ENCODE measurements at places on chromosomes 5 and 9.

DNA sequence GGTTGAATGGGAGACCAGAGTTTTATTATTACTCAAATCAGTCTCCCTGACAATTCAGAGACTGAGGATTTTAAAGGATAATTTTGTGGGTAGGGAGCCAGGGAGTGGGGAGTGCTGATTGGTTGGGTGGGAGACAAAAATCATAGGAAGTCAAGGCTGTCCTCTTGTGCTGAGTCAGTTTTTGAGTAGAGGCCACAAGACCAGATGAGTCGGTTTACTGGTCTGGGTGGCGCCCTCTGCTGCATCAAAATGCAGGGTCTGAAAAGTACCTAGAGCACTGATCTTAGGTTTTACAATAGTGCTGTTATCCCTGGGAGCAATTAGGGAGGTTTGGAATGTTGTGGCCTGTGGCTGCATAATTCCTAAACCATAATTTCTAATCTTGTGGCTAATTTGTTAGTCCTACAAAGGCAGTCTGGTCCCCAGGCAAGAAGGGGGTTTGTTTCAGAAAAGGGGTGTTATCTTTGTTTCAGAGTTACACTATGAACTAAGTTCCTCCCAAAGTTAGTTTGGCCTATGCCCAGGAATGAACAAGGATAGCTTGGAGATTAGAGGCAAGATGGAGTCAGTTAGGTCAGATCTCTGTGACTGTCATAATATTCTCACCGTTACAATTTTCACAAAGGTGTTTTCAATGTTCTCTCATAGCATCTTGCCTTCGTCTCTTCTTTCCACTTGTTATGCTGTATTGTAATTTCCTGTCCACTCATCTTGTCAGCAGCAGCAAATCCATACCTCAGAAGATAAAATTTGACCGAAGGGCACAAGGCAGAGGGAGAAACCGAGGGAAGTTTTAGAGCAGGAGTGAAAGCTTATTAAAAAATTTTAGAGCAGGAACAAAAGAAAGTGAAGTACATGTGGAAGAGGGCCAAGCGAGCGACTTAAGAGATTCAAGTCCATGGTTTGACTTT lies 59.2 kb upstream of the CLINT1 start:
- peak overlapping the region; percentile 74 for H3K27ac ChIP-seq
- no peak for DNase-seq
- H3K36me3 ChIP-seq, result no peaks in the 10 kb centered on the region
- no peak overlapping the region for H3K4me3 ChIP-seq

DNA sequence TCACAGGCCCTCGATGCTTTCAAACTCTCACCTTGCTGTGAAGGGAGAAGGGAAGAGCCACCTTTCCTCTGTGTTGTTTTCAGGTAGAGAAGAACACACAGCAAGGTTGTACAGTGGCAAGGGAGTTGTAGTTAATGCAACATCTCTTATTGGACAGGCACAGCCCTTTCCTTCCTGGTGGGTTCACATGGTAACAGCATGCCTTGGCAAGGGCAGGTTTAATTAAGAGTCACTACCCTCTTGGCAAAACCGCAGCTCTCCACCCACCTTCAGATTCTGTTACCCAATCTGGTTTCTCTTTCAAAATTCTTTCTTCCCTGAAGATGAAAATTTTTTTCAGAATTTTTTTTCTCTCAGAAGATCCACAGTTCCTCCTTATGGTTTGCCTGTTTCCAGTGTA lies 253.1 kb downstream of the TLR4 start:
- no peak overlapping the region for H3K4me3 ChIP-seq
- DNase-seq, result no peak
- no peaks in the 10 kb centered on the region for H3K27me3 ChIP-seq
- H3K27ac ChIP-seq, result no peak overlapping the region
- peaks cover 2% of the 10 kb centered on the region for H3K4me1 ChIP-seq

GRCh38 chr5:165334201-165334600 lies 1828.8 kb downstream of the MAT2B start:
- no peak overlapping the region for H3K27ac ChIP-seq
- no peak for DNase-seq
- no peak overlapping the region for H3K4me3 ChIP-seq
- no peaks in the 10 kb centered on the region for H3K27me3 ChIP-seq
- H3K36me3 ChIP-seq, result no peaks in the 10 kb centered on the region

DNA sequence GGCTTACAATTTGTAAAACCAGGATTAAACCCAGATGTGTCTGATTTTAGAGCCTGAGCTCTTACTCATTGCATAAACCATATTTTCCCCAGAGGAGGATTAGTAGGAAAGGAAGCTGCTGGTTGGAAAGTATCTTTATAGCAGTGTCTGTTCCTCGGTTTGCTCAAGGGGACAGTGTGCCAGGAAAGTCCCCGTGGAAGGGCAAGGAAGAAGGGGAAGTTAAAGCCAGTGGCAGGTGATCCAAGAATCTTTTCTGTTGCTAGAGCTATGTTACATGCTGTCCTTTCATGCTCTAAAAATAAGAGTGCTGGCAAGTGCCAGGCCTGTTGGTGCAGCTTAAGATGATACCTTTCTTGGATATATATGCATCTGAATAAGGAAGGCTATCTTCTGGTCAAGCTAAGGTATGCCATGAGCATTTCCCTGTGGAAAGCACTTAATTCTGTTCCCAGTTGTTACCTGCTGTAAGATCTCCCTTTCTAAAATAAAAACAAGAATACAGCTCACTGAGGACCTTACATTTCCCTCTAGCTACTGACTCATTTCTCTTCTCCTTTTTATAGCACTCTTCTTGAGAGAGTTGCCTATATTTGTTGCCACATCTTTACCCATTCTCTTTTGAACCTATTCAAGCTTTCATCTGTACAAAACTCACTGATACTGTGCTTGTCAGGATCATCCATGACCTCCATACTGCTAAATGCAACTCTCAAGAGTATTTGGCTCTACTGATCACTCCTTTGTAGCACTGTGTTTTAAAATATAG lies 8.0 kb downstream of the PDCD1LG2 start:
- no peaks in the 10 kb centered on the region for H3K36me3 ChIP-seq
- H3K4me3 ChIP-seq, result no peak overlapping the region
- H3K4me1 ChIP-seq, result peaks cover 22% of the 10 kb centered on the region

- DNase-seq, result no peak
- no peaks in the 10 kb centered on the region for H3K27me3 ChIP-seq
- no peak overlapping the region for H3K4me3 ChIP-seq
- no peaks in the 10 kb centered on the region for H3K36me3 ChIP-seq
These were observed 35.2 kb downstream of the MARCHF11 start for GRCh38 chr5:16144416-16144815.

- H3K4me1 ChIP-seq, result peaks cover 75% of the 10 kb centered on the region
- H3K27me3 ChIP-seq, result no peaks in the 10 kb centered on the region
- H3K27ac ChIP-seq, result no peak overlapping the region
- peak overlapping the region; percentile 94 for H3K4me3 ChIP-seq
- no peak for DNase-seq
- H3K36me3 ChIP-seq, result no peaks in the 10 kb centered on the region
These were observed 2.2 kb downstream of the RBM27 start for GRCh38 chr5:146205499-146206202.

DNA sequence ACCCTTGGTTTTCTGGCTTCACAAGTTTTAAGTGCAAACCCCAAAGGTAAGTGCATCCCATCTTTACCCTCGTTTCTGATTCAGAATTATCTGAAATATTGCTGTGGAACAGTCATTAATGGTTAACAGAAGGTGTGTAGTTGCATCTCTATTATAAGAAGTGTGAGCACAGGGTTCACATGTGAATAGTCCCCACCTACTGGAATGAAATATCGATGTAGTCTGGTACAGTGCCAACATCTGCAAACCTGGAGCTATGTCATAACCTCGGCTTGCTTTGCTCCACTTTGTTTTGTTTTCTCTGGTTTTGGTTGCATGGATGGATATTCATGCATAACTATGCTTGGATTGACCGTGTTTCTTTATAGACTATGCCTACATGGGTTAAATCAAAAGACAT lies 12.6 kb downstream of the HTR4 start:
- DNase-seq, result no peak
- H3K4me1 ChIP-seq, result no peaks in the 10 kb centered on the region
- H3K4me3 ChIP-seq, result no peak overlapping the region
- no peaks in the 10 kb centered on the region for H3K36me3 ChIP-seq
- no peak overlapping the region for H3K27ac ChIP-seq
